SK-N-SH (cell line): ENCODE measurements at places on chromosomes 16 and 17.

DNA sequence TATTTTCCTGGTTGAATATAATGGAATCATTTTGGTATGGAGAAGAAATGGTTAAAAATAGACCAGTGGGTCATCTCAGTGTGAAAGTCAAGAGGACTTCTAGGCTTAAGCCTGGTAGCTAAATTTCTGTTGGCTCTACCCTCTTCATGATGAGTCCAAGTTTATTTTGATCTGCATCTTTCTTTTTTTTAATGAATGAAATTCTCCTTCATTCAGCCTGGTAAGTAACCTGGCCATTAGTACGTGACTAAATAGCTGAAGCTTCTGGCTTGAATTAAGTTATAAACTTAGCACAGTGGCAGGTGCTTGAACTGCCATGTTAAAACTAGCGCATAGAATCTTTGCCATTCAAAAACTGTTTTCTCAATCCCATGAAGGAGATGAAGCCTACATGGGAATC, 28.0 kb downstream of the NF1 start:
- DNase-seq = no peak

GRCh38 chr17:58870747-58871146, 115.1 kb downstream of the PPM1E start:
- no peak for DNase-seq

DNA sequence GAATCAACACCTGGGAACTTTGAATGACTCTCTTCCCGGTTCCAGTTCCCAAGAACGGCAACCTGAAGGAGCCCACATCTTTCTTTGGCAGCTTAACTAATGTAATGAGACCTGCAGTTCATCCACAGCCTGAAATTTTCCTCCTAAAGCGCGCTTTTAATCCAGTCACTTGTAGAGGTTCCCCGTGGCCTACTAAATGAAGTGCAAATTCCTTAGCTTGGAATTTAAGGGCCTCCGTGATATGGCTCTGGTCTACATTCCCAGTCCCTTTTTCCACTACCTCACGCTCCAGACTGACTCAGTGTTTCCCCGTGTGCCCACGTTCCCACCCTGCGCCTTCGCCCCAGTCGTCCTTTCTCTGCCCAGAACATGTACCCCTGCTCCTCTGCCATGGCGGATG, 27.2 kb downstream of the FZD2 start:
- no peak for DNase-seq

GRCh38 chr16:83109490-83110125, 482.8 kb downstream of the CDH13 start:
- DNase-seq = no peak

- DNase-seq = peak; percentile 70
These were observed 19.1 kb downstream of the CUEDC1 start for GRCh38 chr17:57935833-57936807.

DNA sequence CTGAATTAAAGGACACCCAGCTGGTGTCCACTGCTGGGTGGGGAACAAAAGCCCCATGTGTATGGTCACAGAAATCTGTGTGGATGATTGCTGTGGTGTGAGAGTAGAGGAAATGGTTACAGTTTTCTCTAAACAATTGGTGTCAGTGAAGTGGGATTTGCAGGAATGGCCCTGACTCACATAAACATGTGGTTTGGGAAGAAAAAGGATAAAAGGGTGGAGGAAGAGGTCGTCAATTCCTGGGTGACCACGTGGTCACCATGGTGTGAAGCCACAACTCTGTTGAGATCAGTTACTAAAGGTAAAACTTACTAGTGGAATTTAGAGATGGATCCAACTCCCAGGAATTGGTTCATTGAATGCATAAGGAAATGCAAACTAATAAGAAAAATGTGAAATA, 3.6 kb upstream of the TUBG2 start:
- no peak for DNase-seq

- peak; percentile 96 for DNase-seq
These were observed at the start of gene BCL7C for GRCh38 chr16:30893744-30894539. TSS of gene BCL7C (minus strand) at chr16:30894077. CDS start at chr16:30893944, 133 bp downstream.
